CD4-positive, alpha-beta T cell treated with Interleukin-21 for 1 hour (primary cell): ENCODE measurements at places on chromosomes 5 and 9.

GRCh38 chr5:168969326-168969886 lies 331.5 kb downstream of the SLIT3 start:
- DNase-seq: no peak

- DNase-seq: no peak
These were observed 15.1 kb downstream of the SNCAIP start for GRCh38 chr5:122327110-122327509.

DNA sequence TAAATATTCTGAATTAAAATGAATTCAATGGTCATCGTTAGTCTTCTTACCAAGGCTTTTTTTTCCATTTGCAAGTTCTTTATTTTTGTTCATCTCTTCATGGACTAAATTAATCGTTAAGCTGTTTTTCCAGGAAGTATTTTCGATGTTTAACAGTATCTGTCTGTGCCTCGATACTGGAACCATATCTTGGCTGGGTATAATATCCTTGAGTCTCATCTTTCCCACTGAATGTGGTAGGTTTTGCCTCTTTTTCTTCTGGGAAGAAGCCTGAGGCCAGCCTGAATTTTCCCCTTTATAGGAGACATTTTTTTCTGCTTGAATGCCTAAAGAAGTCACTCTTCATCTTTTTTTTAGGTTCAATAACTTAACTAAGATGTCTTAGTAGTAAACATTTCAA lies 4.0 kb upstream of the SEPTIN8 start:
- DNase-seq: no peak

DNA sequence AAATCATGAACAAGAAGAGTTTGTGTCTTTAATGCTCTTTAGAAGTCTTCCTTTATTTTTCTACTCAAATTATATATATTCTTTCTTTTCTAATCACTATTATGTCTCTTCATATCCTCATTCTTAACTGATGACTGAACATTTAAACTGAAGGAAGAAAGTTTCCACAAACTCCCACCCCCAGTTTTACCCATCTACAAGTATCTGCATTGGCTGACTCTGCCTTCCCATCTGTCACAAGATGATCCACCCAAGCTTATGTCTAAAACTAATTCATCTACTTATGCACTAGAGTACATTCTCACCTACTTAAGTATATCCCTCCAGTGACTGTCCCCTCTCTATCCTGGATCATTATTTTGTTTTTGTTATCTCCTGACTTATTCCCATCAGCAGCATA lies 344.5 kb downstream of the PRR16 start:
- no peak for DNase-seq

- DNase-seq: no peak
These were observed 265.3 kb downstream of the KCTD16 start for GRCh38 chr5:144436007-144436406.

- DNase-seq: no peak
These were observed 90.6 kb downstream of the PSD2 start for GRCh38 chr5:139886213-139886612.

- DNase-seq: no peak
These were observed 665 bp upstream of the BTF3 start for GRCh38 chr5:73497497-73498056.

GRCh38 chr5:120252839-120253238 lies 211.3 kb upstream of the PRR16 start:
- DNase-seq: no peak

- DNase-seq: peak; percentile 23
These were observed 20.5 kb downstream of the ERAP2 start for GRCh38 chr5:96896806-96897205.

- no peak for DNase-seq
These were observed 32.1 kb upstream of the SLC6A3 start for GRCh38 chr5:1477341-1477740.

DNA sequence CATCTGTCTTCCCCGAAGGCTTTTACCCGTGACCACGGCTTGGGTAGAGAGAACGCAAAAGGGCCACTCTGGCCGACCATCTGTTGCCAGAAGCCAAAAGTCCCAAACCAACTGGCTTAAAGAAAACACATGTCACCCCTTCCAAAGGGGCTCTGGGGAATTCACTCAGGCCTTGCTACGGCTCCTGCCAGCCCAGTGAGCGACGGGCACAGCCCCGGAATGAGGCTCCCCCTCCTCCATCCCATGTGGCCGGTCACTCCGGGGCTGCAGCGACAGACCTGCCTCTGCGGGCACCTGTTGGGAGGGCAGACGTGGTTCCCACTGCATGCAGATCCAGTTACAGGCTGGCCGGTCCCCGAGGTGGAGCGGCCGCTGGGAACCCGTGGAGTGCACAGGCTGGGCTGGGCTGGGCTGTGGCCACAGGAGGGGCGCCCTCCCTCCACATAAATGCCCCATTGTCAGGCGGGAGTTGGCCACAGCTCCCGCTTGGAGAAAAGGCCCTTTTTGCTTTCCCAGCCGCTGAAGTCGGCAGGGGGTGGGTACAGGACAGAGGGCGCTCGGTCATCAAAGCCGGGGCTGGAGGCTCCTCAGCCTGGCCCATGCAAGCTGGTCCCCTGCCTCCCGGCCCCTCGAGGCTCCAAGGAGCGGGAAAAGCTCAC lies 19.9 kb downstream of the NOTCH1 start:
- DNase-seq: no peak

DNA sequence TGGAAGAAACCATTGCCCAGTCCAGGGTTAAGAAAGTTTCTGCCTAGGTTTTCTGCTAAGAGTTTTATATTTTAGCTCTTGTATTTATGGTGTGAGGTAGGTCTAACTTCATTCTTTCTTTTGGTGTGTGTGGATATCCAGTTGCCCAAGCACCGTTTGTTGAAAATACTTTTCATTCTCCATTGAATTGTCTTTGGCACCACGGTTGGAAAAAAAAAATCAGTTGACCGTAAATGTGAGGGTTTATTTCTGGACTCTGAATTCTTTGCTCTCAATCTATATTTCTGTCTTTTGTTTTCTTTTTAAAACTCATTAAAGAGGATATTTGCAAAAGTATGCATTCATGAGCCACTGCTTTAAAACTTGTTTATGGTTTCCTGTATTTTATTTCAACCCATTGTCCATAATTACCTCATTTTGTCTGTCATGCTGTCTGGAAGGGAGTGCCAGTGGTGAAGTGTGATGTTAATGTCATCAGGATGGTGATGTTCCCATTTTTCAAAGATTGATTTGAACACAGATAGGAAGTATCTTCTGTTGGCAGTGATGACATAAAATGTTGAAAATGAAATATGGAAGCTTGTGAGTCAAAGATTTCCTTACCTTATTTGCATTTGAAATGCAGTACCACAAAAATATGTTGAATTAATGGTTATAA lies 33.9 kb downstream of the HABP4 start:
- DNase-seq: no peak

GRCh38 chr9:133403766-133404453 lies 13.9 kb downstream of the REXO4 start:
- peak; percentile 66 for DNase-seq

GRCh38 chr5:164688437-164688836 lies 1183.0 kb downstream of the MAT2B start:
- no peak for DNase-seq

- DNase-seq: peak; percentile 58
These were observed 2.4 kb downstream of the CARD19 start for GRCh38 chr9:93098236-93098946.
